ENCODE measurements at places on chromosomes 12 and 14.

GRCh38 chr12:112937741-112938719 is at the start of gene OAS3:
OAS3 (plus strand) TSS chr12:112938474; CDS start chr12:112938531, 57 bp downstream.
- peak; percentile 43 for DNase-seq

DNA sequence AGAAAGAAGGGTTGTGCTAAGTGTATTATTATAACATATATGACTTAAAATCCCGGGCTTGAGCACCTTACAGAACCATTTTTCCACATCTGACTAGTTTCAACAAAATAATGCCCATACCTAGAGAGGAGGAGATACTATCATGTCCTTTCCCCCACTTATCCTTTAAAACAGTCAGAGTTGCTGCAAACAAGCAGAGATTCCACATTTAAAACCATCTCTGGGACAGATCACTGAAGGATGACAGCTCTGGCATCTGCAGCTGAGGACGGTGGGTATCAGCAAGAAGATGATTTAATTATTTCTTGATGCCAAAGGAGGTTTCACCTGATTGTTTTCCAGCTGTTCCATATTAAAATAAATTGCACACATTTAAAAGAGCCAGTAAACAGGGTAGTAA is 328.0 kb upstream of the TMTC1 start:
- DNase-seq = no peak

DNA sequence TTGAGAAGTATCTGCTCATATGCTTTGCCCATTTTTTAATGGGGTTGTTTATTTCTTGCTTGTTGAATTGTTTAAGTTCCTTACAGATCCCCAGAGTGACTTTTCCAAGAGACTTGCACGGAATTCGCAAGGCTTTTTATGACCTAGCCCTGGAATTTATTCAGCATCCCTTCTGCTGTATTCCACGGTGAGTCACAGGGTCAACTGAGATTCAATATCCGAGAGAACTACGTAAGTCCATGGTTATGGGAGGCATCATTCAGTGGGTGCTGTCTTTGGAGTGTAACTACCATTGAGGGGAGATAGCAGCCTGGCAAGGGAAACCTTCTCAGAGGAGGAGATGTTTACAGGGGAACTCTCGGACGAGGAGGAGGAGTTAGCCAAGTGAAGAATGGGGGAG is 20.9 kb upstream of the GPRC5A start:
- no peak for DNase-seq

- DNase-seq = no peak
Measured at GRCh38 chr12:40078266-40078665, 27.6 kb downstream of the SLC2A13 start.

GRCh38 chr14:93957333-93957710 is 19.0 kb downstream of the ASB2 start:
- DNase-seq = no peak

GRCh38 chr12:113075137-113075683 is 18.7 kb downstream of the DTX1 start:
- no peak for DNase-seq

DNA sequence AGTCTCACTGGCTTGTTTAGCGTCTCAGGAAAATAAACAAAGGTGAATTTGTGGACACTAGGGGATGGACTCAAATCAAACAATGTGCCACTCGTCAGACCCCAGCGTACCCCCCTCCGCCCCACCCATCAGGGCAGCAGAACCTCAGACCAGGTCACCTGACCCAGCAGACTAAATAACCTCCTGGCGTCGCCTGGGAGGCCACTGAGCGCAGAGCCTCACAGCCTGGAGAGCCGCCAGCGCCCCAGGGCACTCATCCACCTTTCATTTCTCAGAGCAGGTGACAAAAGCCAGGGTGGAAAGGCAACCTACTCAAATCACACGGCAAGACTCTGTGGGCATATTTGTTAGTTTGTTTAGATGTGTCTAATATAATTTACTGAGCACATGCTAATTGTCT is 100.9 kb downstream of the DICER1 start:
- DNase-seq = no peak

GRCh38 chr14:100062590-100062989 is 2.6 kb upstream of the EVL start:
- DNase-seq = no peak

- DNase-seq = no peak
Measured at GRCh38 chr12:56020423-56021184, at the start of gene IKZF4. IKZF4 (plus strand) TSS chr12:56021043; CDS start chr12:56021494, 451 bp downstream.

DNA sequence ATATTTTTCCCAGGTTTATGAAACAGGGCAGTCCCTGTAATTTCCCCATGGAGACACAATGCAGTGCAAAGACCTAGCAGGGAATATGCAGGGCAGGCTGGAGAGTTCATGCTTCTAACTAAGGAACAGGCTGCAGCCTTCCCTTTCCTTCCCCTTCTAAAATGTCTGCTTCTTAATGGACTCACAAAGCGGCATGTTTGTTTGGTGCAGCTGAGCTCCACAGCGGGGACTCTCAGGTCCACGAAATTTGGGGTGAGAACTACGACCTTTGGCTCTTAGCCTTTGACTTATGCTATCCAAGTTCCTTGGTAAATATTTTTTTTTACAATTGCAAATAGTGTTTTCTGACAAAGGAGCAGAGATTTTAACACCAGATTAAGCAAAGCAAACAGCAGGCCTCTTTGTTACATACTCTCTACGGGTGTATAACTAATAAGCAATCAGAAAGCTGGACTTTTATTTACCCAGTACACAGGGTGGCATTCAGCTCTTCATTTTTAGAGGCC is 323.6 kb downstream of the ZFP36L1 start:
- no peak for DNase-seq

Data from GOT3 (cell line).